A549 (cell line): ENCODE measurements at places on chromosomes 1 and 21.
A peak's percentile ranks its signal among the peaks of the same experiment; 100 is the strongest.

DNA sequence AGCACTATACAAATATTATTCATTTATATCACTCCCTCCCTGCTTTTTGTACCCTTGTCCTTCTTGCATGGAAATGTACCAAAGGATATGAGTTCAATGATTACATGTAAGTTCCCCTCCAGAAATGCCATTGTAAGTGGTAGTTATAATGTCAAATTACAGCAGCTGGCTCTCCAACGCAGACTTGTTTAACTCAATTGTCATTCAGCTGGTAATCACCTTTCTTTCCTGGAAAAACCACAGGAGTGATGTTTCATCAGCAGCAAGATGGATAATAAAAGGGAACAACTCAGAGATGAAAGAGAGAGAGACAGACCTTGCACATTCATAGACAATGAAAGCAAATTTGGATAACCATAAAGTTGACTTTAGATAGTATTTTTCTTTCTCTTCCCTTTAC lies 578.6 kb upstream of the PBX1 start:
- no peak for DNase-seq

DNA sequence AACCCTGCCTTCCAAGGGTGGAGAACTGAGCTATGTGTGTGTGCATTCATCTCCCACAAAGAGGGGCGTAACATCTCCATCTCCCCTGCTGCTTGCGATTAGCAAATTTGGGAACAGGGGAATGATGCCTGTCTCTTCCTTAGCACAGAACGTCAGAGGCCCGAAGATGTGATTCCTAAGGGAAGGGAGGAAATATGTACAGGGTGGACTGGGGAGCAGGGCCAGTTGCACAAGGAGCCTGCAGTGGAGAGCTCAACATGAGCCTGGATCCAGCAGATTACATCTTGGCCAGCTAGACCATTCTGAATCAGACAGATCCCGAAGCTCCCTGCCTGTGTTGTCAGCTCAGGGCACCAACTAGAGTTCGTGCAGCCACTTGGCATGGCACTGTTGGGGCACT lies 118.1 kb downstream of the NGF start:
- no peak for DNase-seq

DNA sequence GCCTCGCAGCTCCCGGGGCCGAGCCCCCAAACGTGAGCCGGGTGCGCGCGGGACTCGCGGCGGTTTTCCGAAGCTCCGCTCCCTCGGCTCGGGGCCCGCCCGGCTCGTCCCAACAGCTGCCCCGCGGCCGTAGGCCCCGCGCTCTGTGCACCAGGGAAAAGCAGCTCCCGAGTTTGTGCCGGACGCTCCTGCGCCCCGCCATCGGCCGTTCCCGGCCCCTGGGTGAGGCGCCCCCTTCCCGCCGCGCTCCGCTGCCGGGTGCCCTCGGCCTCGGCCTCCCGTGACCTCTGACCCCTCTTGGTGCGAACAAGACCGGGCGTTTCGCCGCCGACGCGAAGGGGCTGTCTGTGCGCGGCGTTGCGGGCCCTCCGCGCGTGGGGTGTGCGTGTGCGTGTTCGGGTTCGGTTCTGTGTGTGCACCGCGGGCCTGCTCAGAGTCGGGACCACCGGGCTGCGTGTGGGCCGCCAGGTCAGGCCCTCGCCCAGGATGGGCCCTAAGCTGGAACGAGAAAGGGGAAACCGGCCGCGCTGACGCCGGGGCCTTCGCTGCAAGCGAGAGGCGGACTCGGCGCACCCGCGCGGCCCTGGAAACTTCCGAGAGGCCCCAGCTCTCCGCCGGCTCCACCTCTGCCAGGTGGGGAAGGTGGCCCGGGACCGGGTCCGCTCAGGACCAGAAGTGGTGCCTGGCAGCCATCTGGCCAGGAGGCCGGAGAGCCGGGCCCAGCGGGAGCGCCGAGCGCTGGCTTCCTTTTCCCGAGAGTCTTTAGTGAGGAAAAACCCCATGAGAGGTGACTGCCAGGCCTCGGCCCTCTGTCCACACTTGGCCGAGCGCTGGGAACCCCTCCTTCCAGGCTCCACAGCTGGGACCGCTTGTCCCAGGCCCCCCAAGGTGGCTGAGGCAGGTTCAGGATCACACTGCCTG lies 1.9 kb downstream of the PRDM16 start:
- DNase-seq: no peak

GRCh38 chr1:89347296-89347695 lies 16.6 kb upstream of the GBP6 start:
- no peak for DNase-seq

- DNase-seq: no peak
Measured at GRCh38 chr1:178382372-178382771, 114.4 kb downstream of the CLEC20A start.

DNA sequence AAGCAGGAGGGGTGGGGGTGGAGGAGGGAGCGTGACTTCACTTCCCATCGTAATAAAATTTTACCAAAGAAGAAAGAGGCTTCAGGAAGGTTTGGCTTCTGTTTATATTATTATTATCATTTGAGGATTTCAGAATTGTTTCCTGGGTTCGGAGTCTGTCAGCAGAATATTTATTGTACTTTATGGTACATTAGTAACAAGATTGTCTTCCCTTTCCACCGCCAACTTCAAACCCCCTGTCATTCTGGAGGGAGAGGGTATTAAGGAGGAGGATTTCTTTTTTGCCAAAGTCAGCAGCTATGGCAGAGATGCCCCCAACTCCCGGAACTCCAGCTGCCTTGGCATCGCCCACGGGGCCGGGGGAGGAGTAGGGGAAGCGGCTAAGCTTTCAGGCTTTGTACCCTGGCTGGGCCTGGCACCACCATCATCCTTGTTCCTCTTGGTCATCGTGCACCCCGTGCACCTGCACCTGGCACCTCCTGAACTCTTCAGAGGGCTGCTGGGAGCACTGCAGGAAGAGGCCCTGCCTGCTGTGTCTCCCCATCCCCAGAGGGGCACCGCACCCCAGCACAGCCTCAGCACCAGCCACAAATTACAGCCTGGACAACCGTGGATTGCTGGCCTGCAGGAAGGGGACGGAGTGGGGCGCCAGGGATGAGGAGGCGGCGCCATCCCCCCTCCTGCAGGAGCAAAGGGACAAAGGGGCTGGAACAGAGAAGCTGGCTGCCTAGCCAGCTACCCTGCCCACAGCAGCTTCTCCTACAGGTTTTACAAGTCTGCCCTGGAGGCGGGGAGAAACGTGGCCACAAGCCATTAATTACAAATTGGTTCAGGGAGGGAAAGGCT lies 24.0 kb upstream of the PAX7 start:
- no peak for DNase-seq

DNA sequence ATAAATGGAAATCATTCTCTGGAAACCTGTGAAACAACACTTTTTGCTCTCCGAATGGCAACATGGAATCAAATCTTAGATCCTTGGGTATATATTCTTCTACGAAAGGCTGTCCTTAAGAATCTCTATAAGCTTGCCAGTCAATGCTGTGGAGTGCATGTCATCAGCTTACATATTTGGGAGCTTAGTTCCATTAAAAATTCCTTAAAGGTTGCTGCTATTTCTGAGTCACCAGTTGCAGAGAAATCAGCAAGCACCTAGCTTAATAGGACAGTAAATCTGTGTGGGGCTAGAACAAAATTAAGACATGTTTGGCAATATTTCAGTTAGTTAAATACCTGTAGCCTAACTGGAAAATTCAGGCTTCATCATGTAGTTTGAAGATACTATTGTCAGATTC lies 45.7 kb downstream of the PTGFR start:
- no peak for DNase-seq

- DNase-seq: no peak
Measured at GRCh38 chr1:87135329-87135712, 193.4 kb upstream of the LMO4 start.

DNA sequence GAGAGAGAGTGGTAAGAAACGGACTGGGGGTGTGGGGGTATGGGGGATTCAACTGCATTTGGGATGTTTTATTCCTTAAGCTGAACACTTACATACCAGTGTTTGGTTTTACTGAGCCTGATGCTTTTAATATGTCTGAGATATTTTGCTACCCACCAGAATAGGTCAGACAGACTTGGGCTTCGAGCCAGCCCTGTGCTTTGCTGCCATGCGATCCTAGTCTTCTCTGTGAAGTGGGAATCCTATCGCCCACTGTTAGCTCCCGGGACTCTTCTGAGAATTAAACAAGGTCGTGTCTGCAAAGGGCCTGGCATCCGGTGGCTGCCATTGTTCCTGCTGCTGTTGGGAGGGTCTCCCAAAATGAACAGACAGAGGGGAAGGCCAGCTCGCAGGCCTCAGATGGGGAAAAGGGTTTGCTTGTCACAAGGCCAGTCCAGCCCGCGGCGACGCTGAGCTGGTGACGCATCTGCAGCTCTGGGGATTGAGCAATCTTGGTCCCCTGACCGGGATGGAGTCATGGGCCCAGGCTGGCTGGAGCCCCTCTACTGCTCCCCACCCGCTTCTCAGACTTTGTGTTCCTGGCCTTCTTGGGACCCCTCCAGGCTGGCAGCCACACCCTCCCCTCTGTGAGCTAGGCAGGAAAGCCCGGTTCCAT lies 26.9 kb upstream of the ECE1 start:
- no peak for DNase-seq

GRCh38 chr1:23013657-23014056 lies 2.0 kb downstream of the TEX46 start:
- DNase-seq: no peak

GRCh38 chr1:81424061-81424460 lies 376.7 kb upstream of the ADGRL2 start:
- DNase-seq: no peak

DNA sequence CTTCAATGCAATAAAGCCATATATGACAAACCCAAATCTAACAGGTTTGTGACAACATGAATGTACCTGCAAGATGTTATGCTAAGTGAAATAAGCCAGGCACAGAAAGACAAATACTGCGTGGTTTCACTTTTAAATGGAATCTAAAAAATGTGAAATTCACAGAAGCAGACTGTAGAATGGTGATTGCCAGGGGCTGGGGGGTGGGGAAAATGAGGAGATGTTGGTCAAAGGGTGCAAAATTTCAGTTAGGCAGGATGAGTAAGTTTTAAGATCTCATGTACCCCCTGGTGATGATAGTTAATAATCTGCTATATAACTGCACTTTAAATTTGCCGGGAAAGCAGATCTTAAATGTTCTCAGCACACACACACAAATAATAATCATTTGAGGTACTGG lies 160.5 kb downstream of the PTBP2 start:
- DNase-seq: no peak

DNA sequence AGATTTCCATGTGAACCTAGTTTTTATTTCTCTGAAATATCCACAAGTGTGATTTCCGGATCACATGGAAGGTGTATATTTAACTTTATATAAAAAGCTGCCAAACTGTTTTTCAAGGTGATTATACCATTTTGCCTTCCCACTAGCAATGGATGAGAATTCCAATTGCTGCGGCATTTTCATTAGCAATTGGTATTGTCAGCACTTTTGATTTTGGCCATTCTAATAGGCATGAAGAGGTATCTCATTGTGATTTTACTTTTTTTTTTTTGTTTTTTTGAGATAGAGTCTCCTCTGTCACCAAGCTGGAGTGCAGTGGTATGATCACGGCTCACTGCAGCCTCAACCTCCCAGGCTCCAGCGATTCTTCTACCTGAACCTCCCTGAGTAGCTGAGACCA lies 5.0 kb upstream of the CYB5R1 start:
- DNase-seq: no peak

- no peak for DNase-seq
Measured at GRCh38 chr1:237975903-237976302, 85.2 kb upstream of the ZP4 start.

DNA sequence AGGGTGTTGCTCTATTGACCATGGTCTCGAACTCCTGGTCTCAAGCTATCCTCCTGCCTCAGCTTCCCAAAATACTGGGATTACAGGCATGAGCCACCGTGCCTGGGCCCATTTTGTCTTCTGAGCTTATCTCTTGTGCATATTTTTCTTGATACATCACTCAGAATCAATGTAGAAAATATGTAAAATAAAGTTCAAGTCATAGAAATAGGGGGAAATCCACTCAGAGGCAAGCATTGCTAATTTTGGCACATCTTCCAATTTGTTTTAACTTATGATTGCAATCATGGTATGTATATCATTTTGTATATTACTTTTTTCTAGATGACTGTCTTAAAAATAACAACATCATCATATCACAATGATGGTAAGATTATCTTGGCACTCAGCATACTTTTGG lies 21.6 kb downstream of the RIT1 start:
- no peak for DNase-seq

DNA sequence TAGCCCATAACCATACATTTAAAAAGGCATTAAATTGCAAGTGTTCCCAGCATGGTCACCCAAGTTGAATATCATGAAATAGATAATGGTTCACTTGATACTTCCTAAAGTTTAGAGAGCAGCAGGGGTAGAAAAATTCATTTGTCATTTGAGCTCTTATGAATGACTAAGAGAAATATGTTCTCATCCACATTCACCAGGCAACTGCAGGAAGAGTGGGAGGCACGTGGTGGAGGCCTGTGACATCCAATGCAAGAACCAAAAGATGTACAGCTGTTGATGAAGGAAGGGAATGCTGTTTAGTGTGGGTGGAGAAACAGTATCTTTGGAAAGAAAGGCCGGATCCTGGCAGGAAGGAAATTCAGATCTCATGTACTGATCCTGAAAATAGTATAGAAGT lies 473.1 kb downstream of the ADGRL2 start:
- no peak for DNase-seq

DNA sequence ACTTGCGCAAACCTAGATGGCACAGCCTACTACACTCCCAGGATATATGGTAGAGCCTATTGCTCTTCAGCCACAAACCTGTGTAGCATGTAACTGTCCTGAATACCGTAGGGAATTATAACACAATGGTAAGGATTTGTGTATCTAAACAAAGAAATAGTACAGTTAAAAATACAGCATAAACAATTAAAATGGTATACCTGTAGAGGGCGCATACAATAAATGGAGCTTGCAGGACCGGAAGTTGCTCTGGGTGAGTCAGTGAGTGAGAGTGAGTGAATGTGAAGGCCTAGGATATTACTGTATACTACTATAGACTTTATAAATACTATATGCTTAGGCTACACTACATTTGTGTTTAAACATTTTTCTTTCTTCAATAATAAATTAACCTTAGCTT lies 99.3 kb downstream of the PLD5 start:
- DNase-seq: peak; percentile 41

- no peak for DNase-seq
Measured at GRCh38 chr1:213939888-213940287, 47.9 kb upstream of the PROX1 start.

DNA sequence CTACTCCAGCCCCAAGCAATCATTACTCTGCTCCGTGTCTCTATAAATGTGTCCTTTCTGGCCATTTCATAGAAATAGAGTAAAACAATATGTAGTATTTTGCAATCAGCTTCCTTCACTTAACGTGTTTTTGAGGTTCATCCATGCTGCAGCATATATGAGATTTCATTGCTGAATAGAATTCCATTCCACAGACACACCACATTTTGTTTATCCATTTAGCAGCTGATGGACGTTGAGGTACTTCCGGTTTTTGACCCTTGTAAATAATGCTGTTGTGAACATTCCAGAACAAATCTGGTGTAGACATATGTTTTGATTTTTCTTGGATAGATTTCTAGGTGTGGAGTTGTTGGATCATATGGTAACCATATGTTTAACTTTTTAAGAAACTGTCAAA lies 30.7 kb downstream of the ADAM30 start:
- no peak for DNase-seq
